GM12891 (cell line): ENCODE measurements at places on chromosomes 1 and 21.

- DNase-seq: peak; percentile 86
Observed at GRCh38 chr1:30707412-30708360, 15.7 kb downstream of the MATN1 start.

DNA sequence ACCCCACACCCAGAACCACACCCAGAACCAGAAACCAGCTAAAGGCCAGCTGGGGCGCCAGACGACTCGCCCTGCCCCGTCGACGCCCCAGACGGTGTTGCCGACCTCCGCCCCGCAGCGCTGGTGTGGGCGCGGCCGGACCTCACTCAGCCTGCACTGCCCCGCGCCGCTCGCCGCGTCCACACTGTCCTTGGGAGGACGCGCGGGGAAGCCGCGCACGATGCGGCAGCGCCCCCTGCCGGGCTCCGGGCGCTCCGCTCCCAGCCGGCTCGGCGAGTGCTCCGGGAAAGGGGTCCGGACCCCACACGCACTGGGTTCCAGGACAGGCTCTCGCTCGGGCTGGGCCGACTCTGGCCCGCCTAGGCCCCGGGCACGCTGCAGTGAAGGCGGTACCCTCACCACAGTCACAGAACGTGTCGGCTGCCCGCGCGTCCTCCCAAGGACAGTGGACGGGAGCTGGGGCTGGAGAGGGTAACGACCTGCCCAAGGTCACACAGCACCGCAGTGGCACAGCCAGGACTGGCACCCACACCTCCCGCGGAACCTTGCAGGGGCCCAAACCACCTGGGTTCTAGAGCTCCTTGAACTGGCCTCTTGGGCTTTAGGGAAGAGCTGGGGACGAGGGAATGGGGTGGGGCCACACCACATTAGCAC is 90.2 kb downstream of the DMRTA2 start:
- DNase-seq: peak; percentile 73

- DNase-seq: no peak
Observed at GRCh38 chr1:2494323-2494693, 18.2 kb downstream of the PLCH2 start.

DNA sequence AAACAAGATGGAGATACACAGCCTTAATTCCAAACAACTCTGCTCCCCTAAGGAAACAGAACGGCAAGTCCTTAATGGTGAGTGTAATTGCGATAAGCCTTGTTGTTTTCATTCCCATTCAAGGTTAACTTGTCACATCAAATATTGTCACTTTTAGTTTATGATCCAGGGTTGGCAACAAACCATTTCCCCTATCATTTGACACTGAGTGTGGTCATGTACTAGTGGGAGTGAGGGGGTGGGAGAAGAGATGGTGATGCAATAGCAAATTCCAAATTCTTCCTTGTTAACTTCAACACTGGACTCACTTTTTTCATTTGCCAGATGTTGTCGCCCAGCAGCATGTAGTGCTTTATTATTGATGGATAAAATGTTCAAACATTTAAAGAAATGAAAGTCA is 140.4 kb downstream of the ZNF326 start:
- no peak for DNase-seq

GRCh38 chr1:99456536-99456935 is 189.4 kb upstream of the PALMD start:
- no peak for DNase-seq

GRCh38 chr1:87880764-87881163 is 552.1 kb downstream of the LMO4 start:
- DNase-seq: no peak
